Suppressor macrophage treated with lipopolysaccharide for 1 hour (primary cell): ENCODE measurements at places on chromosomes 2 and 18.

DNA sequence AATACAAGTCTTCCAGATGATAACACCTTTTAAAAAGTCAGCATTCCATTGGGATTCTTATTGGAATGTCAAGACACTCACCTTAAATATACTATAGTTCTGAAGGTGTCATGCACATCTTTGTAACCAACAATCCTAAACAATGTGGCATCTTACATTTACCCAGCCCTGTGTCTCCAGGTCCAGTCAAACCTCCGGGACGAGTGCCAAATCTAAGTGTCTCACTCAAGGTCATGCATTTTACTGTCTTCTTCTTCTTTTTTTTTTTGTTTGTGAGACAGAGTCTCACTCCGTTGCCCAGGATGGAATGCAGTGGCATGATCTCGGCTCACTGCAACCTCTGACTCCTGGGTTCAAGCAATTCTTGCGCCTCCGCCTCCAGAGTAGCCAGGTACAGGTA is 206.9 kb upstream of the FAM98A start:
- no peak for DNase-seq

DNA sequence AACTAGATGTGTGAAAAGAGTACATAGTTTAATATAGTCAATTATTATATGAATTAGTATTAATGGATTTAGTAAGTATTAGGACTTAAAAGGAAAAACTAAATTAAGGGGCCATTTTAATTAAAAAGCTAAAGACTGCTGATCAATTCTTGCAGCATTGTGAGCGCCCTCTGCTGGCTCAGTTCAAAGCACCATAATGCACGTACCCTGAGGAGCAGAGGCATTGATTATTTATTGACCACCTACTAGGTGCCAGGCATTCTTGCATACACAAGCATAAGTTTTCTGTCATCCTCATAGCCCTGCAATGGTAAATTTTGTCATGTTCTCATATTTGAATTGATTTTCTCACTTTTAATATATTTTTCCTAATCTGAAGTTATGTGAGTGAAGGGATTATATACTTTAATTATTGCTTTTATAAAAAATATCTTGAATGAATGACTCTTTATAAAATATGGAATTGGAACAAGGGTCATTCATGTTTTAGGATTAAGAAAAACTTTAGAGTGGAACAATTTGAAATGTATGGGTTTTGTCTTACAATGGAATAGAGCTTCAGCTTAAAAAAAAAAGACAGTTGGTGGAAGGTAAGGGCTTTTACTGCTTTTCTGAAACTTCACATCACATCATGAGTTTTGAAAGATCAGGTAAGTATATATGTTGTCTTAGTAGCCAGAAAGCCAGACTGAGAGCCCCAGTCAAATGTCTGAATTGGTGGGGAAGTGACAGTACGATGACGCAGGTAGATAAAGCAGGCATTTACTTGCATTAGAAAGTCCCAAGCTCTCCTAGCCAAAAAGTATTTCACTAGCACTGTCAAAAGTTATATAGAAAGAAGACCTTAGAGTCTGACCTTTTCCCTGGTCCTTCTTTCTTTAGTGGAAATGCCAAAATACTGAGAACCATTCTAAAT is 9.7 kb downstream of the ITGA4 start:
- peak; percentile 88 for DNase-seq

GRCh38 chr2:73582364-73582763 is 59.9 kb downstream of the NAT8 start:
- DNase-seq: no peak

DNA sequence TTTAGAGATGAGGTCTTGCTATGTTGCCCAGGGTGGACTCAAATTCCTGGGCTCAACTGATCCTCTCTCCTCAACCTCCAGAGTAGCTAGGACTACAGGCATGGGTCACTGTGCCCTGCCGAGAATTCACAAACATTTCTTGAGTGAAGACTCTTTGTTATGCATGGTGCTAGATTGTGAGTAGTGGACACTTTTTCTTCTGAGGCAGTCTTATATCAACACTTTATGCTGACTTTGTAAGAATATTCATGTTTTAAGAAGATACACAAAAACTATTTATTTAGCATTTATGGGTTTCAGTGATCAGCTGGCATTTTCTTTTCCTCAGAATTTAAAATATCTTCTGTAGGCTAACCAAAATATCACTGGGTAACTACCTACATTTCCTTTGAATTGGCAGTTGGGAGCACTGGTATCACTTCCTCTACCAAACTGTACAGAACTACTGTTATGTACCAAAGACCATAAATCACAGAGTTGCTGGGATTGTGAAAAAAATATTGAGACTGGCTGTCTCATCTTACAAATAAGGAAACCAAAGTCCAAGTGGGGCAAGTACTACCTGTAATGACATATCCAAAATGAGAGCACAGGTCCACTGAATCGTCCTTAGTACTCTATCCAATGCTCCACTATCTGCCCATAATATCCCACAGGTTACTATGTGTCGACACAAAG is 34.0 kb downstream of the DOCK10 start:
- peak; percentile 20 for DNase-seq

- DNase-seq: no peak
These were observed 9.4 kb upstream of the AGFG1 start for GRCh38 chr2:227462462-227462951.

DNA sequence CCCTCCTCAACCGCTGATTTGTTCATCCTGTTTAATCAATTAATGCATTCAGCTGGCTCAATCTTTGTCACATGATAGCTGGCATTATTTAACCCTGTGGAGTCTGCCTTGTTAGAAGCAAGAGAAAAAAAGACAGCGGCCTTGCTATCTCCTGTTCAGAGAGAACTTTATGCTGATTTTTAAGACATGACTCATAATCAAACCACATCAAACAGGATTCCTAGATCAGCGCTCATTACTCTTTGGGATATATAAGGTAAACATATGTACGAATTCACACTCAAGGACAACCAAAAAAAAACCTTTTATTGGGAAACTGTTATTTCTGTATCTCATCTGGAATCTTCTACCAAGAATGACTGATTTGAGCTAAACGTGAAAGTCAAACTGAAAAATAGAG is 195.1 kb downstream of the C1D start:
- no peak for DNase-seq

- no peak for DNase-seq
These were observed 80.9 kb upstream of the PKDCC start for GRCh38 chr2:41966920-41967319.

DNA sequence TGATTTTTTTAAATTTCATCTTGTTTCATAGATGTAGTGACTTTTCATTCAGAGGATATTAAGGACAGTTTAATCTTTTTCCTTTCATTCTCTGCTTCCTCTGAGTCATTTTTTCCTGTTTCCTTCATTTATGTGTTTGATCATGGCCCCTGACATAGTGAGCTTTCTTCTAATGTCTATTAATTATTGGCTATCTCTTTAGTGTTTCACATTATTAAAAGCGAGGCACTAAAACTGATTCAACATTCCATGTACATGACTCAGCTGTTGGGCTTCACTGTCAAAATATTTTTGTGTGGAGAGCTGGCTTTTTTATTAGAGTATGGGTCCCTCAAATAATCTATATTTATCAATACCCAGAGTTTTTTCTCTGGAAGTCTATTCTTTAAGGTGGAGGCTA is 125.8 kb downstream of the THSD7B start:
- no peak for DNase-seq

GRCh38 chr2:132583666-132584360 is 86.2 kb downstream of the LYPD1 start:
- DNase-seq: no peak

- no peak for DNase-seq
These were observed 345.2 kb downstream of the ALK start for GRCh38 chr2:29576231-29576630.

GRCh38 chr2:24509840-24510239 is 18.8 kb downstream of the NCOA1 start:
- no peak for DNase-seq

- DNase-seq: no peak
These were observed 674.8 kb upstream of the ZEB2 start for GRCh38 chr2:145194673-145195072.

GRCh38 chr2:234422273-234422732 is 74.6 kb downstream of the ARL4C start:
- peak; percentile 88 for DNase-seq

DNA sequence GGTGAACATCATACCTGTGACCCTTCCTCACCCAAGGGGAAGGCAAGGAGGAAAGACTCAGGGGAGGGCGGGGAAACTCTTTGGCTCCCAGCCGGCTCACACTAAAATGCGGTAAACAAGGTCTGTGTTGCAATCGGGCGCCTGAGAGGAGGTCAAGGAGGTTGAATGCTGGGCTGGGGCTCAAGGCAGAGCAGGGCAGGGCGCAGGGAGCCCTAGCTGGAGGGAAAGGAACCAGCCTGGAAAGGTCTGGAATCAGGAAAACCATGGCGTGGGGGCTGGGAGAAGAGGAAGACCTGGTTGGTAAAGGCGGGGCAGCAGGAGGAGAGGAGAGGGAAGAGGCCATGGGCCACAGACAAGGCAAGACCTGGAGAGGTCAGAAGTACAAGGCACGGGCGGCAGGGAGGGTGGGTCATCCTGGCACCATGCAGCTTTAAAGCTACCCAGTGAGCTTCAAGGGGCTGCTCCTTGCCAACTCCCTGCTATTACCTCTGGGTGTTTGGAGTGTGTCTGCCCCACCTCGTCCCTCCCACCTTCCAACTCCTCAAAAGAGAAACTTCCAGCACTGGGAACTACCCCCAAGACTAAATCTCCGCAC is 4.8 kb upstream of the TMEM37 start:
- DNase-seq: peak; percentile 42

DNA sequence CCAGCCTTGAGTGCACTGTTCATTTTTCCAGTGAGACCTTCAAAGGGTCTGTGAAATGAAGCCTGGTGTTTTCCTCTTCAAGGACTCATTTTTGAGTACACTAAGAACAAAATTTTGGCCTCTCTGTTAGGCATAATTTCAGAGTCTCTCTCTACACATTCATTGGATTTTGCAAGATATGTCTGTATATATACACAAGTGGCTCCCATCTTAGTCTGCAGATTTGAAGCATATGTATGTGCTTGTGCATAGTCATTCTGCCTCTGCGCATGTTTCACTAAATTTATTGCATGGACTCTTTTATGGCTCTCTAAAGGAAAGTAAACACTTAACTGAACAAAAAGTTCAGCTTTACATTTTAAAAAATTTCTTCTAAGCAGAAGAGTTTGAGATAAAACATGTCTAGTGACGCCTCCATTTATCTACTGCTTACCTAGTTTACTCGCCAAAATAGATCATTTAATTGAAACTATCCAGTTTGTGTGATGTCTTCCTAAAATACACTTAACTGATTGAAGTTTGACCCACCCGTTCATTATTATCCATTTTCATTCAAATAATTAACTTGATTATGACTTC is 145.9 kb downstream of the FMNL2 start:
- DNase-seq: no peak

- no peak for DNase-seq
These were observed 40.2 kb upstream of the COPS8 start for GRCh38 chr2:237045449-237045848.

DNA sequence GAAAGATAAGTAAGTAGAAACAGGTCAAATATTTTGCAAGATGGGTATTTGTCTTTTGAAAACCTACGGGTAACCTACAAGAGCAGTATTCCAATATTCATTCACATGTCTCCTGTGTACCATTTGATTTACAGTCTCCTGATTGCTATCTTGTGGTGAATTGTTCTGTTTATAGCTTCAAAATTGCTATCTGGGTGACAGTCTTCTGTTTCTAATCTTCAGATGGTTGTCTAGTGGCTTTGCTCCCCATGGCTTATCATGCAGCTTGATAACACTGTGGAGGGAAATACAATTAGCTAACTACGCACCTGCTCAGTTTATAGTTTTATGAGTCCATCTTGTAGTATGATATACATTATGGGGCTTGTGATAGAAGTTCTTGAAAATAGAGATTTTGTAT is 816.8 kb downstream of the CPS1 start:
- DNase-seq: no peak

DNA sequence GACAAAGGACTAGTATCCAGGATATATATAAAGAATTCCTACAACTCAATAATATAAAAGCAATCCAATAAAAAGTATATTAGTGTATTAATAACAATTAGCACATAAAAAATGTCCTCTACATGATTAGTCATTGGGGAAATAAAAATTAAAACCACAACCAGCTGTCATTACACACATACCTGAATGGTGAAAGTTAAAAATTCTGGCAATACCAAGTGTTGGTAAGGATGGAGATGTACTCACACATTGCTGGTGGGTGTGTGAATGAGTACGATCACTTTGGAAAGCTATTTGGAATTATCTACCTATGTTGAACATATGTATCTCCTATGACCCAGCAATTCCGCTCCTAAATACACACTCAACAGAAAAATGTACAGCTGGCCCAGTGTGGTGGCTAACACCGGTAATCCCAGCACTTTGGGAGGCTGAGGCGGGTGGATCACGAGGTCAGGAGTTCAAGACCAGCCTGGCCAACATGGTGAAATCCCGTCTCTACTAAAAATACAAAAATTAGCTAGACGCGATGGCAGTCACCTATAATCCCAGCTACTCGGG is 14.3 kb upstream of the NOL10 start:
- DNase-seq: no peak

DNA sequence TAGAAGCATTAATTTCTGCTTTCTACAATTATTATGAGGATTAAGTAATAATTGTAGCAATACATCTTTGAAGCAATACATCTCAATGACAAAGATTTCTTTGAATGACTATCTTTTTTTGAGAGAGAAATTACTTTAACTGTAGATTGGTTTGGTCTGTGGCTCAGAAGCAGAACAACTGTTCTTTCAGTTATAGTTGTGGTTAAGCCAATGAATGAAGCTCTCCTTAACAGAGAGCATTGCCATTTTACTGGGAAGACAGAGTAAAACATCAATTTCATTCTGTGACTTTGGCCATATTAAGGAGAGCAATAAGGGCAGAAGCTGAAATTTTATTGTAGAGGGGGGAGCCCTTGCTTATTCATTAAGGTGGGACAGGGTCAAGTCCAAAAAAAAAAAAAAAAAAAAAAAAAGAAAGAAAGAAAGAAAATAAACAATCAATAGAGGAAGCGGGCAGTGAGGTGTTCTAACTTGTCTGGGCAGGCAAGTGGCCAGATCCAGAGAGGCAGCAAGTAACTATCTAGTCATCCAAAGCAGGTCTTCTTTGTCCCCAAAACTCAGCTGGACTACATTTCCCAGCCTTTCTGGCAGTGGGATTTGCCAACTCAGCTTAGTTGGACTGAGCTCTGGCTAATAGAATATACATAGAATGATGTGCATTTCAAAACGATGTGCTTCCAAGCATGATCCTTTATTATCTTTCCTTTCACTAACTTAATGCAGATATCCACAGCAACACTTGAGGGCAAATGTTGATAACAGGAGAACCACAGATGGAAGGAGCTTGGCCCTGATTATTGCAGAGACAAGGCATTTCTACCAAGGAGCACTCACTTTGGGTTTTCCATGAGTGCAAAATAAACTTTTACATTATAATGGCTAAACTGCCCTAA is 462.7 kb upstream of the CDH20 start:
- no peak for DNase-seq
